Kidney (tissue), 22 donors: ENCODE measurements at places on chromosomes 12 and 14.

DNA sequence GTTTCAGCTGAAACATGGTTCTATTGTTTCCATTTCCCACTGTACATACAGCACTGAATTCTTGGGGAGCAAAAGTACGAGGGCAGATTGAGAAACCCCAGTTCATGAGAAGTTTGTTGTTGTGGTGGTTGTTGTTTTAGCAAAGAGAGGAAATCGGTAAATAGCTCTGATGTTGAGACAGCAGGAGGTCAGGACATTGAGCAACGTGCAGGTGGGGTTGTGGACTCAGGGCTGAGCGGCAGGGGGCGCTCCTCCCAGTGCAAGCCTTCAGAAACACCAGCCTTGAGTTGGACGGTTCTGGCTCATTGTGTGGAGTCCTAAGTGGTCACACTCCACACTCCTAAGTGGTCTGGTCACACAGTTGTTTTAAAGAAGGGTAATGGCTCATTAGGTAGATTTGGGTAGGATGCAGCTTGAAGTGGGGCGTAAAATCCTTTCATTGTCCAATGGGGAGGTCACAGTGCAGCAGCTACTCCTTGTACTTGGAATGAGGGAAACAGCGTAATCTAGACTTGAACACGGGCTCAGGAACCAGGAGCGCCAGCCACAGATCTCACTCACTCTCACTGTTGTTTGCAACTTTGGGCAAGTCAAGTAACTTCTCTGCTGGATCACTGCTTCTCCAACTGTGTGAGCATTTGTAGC is 14.5 kb upstream of the PWP1 start:
- peak; percentile 16 for DNase-seq

- no peak for DNase-seq
Measured at GRCh38 chr12:115606040-115606439, 671.5 kb downstream of the MED13L start.

GRCh38 chr14:70904373-70904772 is 2.9 kb upstream of the PCNX1 start:
- no peak for DNase-seq

- no peak for DNase-seq
Measured at GRCh38 chr12:22410486-22410885, 76.0 kb upstream of the ST8SIA1 start.

DNA sequence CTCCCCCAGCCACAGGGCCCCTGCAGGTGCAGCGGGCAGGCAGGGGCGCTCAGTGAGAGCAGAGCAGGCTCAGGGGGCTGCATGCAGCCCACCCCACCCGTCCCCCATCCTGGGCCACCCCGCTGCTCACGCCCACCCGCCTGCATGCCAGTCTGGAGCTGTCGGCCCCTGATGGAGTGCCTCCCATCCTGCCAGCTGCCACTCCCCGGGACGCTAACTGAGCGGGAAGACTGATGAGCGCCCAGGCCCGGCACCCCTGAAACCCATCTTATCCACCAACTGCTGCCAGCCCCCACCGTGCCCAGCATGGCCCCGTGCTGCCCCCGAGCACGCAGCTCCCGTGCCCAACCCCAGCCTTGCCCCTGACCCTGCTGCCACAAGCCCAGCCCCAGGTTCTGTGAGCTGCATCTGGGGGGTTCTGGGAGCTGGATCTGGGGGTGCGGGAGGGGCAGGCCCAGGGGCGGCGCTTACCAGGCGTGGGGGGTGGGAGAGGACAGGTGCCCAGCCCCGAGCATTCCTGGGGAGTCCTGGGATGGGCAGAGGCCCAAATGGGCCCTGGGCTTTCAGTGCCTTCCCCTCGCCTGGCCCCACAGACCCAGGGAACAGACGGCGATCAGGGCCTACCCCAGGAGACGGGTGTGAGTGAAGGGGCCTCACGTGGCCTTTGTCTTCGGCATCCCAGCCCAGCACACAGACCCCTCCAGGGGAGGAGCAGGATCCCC is 13.3 kb downstream of the AKT1 start:
- DNase-seq, result no peak

DNA sequence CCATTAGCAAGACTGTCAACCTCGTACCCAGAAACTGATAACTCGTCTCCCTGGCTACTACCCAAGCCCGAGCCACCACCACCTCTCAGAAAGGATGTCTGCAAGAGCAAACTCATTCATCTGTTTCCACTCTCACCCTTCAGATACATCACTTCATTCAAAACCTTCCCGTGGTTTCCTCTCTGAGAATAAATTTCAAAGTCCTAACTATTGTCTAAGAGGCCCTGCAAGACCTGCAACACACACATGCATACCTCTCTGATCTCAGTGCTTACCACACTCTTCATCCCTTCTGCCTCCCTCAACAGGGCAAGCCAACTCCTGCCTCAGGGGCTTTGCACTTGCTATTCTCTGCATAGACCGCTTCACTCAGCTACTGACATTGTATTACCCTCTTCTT is 40.6 kb downstream of the PPP1R13B start:
- no peak for DNase-seq

GRCh38 chr12:108815875-108816594 is 41.3 kb downstream of the SSH1 start:
- DNase-seq, result peak; percentile 30

DNA sequence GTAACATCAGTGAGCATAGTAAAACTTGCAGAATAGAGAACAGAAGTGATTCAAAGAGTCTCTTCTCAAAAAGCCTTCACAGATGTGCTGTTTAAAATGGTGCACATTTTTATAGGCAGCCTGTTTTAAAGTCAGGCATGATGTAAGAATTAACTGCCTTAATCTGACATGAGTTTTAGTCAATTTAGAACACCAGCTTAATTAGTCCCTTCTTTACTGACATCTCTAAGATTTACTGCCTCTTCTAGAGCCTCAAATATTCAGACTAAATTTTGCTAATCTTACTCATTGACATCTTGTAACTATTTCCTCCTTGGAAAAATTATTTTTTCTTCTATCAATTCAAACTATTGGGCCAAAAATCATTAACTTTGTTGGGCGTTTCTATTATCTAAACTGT is 782.5 kb downstream of the C12orf50 start:
- no peak for DNase-seq

DNA sequence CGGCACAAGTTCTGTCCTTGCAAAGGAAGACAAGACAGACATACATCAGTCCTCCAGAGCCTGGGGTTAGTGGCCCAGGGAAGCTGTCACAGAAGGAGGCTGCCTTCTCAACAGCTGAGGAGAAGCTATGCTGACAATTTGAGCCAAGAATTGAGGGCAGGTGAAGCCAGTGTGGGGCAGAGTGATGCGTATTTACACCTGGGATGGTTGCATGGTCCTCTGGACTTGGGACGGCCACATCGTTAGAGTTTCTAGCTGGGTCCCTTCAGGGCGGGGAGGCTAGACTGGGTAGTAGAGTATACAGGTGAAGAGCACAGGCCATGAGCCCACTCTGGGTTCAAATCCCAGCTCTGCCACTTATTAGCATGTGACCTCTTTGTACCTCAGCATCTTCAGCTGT is 16.5 kb downstream of the KRT85 start:
- no peak for DNase-seq

- DNase-seq, result no peak
Measured at GRCh38 chr12:121748218-121748570, 35.6 kb downstream of the TMEM120B start.

GRCh38 chr14:71403656-71404055 is 496.4 kb downstream of the PCNX1 start:
- DNase-seq, result no peak

DNA sequence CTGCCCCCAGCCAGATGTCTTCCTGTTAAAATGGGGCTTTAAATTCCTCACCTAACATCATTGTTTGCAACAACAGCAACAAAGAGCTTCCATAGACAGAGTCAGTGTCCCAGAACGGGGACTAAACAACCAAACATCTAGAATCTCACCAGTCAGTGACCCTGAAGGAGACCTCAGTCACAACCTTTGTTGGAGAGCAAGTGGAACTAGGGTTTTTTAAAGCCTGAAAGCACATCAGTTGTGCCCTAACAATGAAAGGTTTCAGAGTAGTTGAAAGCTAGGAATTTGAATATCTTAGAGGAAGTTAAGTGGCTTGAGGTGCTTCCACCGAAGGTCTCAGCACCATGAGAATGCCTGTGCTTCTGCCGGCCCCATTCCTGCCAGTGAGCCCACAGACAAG is 5.0 kb upstream of the ALDH2 start:
- DNase-seq, result no peak

GRCh38 chr14:77059276-77059915 is 30.9 kb upstream of the IRF2BPL start:
- DNase-seq, result peak; percentile 79

- no peak for DNase-seq
Measured at GRCh38 chr12:15005064-15005463, 32.2 kb downstream of the PDE6H start.

DNA sequence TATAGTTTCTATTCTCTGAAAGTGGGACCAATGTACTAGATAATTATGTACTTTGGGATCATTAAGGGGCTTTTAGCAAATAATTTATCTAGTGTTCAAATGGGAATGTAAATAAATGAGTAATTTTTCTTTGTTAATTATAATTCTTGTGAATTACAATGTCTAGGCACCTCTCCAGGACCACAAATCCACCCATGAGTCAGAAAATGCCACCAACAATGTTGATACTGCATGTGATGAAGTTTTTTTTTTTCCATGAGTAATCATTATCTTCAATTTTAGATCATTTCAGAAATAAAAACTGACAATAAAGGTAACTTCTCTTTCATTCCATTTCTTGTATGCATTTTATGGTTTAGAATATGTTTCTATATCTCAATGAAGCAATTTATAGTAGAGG is 470.3 kb downstream of the VRK1 start:
- no peak for DNase-seq

DNA sequence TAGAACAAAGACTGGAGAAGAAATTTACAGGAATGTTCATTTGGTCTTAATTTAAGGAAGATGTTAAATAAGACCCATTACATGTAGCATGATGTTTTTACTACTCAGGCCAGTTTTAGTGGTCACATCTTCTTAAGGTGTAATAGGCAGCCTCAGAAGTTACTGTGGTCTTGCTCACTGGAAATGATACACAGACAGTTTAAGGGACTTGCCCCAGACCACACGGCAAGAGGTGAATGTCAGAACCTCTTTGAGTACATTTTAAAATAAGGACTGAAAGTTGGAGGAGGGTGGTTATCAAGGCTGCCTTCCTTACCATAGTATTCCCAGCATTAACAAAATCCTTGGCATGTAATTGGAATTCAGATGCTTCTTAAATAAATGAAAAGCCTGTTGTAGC is 37.9 kb downstream of the LRRK2 start:
- no peak for DNase-seq

- DNase-seq, result no peak
Measured at GRCh38 chr14:53570411-53571387, 385.9 kb downstream of the BMP4 start.

GRCh38 chr12:125267114-125267513 is 201.9 kb downstream of the AACS start:
- no peak for DNase-seq

GRCh38 chr12:124451637-124452243 is 115.7 kb downstream of the NCOR2 start:
- no peak for DNase-seq

DNA sequence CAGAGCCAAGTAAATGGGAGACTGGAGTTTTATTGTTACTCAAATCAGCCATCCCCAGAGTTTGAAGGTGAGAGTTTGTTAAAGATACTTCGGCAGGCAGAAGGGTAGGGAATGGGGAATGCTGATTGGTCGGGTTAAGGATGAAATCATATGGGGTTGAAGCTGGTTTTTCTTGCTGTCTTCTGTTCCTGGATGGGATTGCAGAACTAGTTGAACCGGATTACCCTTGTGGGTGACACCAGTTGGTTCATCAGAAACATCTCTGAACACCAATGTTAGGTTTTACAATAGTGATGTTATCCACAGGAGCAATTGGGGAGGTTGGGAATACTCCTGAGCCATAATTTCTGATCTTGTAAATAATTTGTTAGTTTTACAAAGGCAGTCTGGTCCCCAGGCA is 18.7 kb upstream of the SMCO2 start:
- DNase-seq, result no peak

DNA sequence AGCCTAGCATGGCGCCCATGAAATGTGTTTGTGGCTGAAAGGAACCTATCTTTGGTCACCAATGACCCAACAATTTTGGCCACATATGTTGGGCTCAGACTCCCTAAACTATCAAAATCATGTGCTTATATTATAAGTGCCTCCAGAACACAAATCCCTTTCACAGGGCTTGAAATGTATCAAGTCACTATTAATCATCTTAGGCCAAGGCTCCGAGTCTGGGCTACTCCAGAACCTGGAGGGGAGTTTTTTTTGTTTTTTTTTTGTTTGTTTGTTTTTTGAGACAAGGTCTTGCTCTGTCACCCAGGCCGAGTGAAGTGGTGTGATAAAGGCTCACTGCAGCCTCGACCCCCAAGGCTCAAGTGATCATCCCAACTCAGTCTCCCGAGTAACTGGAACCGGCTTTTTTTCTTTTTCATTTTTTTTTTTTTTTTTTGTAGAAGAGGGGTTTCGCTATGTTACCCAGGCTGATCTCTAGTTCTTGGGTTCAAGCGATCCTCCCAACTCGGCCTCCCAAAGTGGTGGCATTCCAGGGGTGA is 989 bp upstream of the DRAM1 start:
- DNase-seq, result peak; percentile 9

GRCh38 chr12:16606201-16606849 is 363 bp upstream of the LMO3 start:
- peak; percentile 44 for DNase-seq

DNA sequence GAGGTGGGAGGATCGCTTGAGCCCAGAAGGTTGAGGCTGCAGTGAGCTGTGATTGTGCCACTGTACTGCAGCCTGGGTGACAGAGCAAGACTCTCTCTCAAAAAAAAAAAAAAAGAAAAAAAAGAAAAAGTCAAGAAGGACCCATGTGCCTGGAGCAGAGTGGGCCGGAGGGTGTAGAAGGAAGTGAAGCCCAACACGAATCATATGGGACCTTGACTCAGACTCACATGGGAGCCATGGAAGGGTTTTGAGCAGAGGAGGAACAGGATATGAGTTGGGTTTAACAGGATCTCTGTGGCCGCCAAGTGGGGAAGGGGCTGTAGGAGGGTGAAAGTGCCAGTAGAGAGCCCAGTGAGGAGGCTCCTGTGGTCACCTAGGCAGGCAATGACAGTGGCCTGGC is 165.4 kb downstream of the PHETA1 start:
- DNase-seq, result no peak

- DNase-seq, result no peak
Measured at GRCh38 chr12:129186952-129187351, 333.7 kb downstream of the GLT1D1 start.

- DNase-seq, result no peak
Measured at GRCh38 chr12:80849337-80849736, 88.4 kb downstream of the LIN7A start.

DNA sequence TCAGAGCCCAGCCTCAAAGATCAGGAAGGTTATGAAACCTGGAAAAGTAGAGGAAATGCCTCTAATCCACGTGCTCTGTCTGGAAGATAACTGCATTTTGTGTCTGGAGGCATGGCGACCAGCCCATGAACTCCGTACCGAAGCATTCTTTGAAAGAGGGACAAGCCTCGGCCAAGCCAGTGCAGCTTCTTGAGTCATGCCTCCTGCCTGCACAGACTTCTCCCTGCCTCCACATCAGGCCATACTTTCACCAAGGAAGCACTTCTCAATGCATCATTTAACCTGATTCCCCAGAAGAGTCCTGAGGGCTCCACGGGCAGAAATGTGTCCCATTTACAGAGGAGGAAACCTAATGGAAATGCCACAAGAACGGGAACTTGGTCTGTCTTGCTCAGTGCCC is 3.4 kb downstream of the ACTN1 start:
- DNase-seq, result no peak

- peak; percentile 84 for DNase-seq
Measured at GRCh38 chr12:32896432-32897280, at the start of gene PKP2. Gene PKP2 (minus strand): TSS chr12:32896777. CDS start chr12:32896731, 46 bp downstream.
